ENCODE measurements at places on chromosomes 12 and 14. TPM values are rescaled to one million over a fixed set of nuclear protein-coding genes. Genes with fewer than 3 reads are reported as not detected.

- peak; percentile 17 for DNase-seq
These were observed 12.2 kb upstream of the SPTB start for GRCh38 chr14:64891839-64892375.

DNA sequence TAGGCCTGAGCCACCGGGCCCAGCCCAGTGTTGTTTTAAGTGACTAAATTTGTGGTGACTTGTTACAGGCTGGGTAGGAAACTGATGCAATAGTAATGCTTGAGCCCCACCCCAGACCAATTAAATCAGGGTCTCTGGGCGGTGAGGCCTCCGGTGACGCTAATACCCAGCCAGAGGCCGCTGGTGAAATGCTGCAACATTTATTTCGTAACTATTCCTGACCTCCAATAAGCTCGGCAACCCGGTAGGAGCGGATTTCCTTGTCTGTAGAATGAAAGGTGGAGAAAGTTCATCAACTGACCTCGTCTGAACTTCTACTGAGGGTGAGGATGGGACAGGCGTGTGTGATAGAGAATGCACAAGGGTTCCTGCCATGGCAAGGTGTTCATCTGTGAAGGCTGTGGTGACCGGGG, 42.3 kb downstream of the FZD10 start:
- no peak for DNase-seq

DNA sequence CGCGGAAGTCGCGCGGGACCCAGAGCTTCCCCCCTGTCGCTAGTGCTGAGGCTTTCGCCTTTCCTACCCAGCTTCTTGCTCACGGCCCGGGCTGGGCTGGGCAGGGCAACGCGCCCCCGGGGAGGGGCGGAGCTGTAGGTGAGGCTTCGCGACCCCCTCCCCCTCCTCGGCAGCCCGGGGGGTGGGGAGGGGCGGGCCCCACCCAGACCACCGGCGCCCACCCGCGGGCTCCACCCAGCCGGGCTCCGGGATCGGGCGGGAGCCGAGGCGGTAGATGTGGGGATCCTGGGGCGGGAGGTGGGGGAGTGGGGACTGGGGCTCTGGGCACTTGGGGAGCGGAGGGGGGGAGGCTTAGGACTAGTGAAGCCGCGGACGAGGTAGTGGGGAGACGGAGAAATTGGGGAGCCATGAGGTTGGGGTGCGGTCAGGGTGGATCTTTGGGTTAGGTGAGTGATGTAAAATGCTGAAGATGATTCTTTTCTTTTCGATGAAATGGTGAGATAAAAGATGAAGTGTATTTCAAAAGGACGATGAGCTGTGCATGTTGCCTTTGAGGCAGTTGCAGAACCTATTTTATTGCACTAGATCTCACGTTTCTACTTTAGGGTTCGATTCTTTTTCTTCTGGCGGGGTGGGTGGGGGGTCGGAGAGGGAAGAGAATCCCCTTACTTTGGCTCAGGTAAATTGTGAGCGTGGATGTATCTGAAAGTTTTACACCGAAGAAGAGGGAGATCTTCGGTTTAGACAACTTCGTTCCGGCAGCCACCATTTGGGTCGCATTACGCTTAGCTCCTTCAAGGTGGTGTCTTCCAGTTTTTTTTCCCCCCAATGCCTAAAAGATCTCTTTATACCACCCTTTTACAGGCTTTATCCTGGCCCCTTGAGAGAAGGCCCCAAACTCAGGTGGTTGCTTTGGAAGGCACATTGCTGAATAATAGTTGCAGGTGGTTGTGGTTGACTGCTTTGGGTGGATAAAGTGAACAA, 619 bp downstream of the ERC1 start:
- no peak for DNase-seq

- DNase-seq = no peak
These were observed 360.2 kb downstream of the GALC start for GRCh38 chr14:87632796-87633195.

Gene PTCSC3
- total RNA-seq = not detected

Gene FAM181A
- not detected for total RNA-seq

All from endothelial cell (in vitro differentiated cells).